G401 (cell line): ENCODE measurements at places on chromosomes 1 and 21.

GRCh38 chr21:44010429-44010828, 1.7 kb upstream of the TRAPPC10 start:
- DNase-seq, result no peak

DNA sequence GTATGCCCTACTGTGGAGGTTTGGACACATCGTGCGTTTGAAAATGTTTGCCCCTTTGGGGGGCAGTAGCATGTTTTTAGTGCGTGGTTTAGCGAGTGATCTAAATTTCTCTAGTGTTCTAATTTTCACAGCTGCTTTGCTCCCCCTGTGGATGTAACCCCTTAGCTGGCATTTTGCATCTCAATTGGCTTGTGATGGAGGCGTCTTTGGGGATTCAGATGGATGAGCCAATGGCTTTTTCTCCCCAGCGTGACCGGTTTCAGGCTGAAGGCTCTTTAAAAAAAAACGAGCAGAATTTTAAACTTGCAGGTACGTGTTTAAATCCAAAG, 836 bp downstream of the CDC7 start:
- peak; percentile 77 for DNase-seq

DNA sequence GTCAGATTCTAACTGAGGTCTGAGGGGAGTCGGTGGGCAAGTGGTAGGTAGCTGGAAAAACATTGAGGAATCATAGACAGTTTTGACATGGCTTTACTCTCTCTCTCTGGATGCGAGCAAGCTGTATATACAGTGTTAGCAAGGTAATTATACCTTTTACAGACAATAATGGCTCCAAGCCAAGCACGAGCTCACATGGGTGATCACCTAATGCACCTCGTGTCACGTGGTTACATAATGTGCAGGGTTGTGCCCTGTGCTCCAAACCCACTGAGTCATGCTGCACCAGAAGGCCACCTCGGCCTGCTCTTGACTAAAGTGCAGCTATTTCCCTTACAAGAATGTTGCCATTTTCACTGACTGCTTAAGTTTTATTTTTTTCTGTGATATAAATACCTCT, 7.6 kb upstream of the CLCA2 start:
- no peak for DNase-seq

GRCh38 chr1:93707956-93708355, 26.3 kb upstream of the BCAR3 start:
- no peak for DNase-seq

GRCh38 chr1:172089768-172090510, 248.6 kb downstream of the DNM3 start:
- no peak for DNase-seq

GRCh38 chr1:178411756-178412399, 84.9 kb downstream of the CLEC20A start:
- no peak for DNase-seq

GRCh38 chr1:230382001-230382491, 44.1 kb downstream of the PGBD5 start:
- DNase-seq, result peak; percentile 93

DNA sequence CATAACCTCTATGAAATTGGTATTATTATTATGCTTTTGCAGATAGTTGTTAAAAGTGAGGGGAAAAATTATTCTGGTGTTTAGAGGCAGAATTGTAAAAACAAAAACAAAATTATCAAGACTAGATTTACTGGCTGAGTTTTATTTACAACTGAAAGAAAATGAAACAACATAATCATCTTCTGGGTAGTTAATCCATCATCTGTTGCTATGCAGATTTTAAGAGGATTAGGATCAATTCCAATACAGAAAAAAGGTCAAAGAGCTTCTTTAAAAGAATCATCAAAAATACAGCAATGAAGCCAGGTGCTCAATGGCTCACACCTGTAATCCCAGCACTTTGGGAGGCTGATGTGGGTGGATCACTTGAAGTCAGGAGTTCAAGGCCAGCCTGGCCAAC, 8.3 kb downstream of the GOLT1A start:
- no peak for DNase-seq
